ENCODE measurements at places on chromosomes 16 and 17.

DNA sequence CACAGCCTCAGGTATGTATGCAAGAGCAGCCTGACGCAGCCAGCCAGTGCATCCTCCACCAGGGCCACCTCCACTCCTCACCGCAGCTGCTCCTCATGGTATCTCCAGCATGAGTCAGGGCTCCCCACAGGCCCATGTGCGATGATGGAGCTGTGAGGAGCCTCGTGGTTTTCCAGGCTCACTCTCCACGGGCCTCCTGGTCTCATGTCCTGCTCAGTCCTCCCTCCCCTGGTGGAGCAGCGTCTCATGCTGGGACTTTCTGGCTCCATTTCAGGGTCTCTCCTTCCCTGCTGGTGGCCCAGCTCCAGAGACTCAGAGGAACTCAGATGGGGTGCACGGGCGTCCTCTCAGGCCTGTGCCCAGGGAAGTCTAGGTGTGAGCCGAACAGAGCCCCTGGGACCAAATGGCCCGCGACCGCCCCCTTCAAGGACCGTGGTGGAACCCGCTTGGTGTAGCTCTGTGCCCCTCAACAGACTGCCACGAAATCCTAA, 70.4 kb downstream of the METRNL start:
- DNase-seq = no peak

DNA sequence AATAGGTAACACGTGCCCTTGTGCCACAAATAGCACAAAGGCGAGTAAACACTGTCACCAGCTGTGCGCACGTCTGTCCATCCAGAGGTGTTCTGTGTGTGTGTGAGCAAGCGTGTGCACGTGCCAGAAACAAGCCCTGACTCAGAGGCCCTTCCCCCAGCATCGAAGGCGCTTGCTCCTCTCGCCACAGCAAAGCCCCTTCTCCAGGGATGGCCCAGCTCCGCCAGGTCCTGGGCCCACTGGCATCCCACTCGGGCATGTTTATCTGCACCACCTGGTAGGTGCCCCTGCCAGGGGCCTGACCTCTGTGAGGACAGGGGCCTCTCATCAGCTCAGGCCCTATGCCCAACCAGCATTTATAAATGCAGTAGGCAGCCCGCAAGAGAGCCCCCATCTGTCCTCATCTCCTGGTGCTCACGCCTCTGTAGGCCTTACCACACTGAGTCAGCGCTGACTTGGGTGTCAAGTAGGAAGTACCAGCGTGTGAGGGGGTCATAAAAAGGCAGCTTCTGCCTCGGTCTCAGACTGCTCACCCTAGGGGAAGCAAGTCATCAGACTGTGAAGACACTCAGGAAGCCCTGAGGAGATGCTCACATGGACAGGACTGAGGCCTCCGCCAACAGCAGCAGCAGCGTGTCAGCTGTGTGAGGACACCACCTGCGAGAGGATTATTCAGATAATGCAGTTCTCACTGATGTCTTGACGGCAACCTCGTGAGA, 10.8 kb downstream of the TMEM235 start:
- no peak for DNase-seq

DNA sequence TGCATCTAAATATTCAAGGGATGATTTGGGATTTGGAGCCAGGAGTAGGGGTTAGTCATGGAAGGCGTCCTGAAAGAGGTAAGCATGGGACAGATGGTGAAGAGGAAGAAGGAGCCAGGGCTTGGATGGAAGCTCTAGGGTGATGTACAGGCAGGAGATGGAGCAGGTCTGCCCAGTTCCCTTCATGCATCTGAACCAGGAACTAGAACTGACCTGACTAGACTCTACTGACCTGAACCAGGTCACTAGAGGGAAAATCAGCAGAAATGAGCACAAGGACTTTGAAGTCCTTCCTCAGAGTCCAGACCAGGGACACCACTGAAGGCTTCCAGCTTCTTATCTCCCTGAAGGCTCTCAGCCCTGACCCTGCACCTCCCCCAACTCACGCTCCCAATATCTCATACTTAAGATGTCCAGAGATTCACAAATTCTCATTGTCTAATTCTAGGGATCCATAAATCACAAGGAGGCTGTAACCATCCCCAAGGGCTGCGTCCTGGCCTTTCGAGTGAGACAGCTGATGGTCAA, 8.3 kb downstream of the GSDMA start:
- DNase-seq = no peak

DNA sequence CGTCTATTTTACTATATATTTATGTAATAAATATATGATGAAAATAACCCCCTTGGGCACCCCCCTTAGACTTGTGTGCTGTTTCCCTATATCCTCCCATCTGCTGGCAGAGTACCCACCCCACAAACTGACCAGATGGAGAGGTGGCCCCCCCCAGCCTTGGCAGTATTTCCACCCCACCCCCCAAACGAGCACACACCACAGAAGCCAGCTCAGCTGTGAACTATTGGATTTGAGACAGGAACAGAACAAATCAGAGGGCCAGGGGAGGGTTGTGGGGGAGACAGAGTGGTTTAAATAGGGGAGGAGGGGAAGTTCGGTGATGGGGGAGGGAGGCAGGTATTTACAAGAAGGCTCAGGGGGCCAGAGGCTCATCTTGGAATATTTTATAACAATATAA, 7.8 kb downstream of the NR1D1 start:
- no peak for DNase-seq

DNA sequence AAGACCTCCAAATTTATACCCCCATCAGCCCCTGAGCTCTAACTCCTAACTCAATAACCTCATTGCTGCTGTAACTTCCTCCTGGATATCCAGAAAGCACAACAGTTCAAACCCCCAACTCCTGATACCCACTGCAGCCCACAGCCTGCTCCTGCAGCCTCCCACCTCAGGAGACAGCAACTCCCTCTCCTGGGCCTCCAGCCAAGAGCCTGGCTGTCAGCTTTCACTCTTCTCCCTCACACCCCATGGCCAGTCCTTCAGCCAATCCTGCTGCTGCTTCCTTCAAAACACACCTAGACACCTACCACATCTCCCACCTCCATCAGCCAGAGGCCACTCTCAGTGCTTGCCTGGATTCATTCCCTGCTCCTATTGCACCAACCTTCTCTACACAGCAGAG, 5.4 kb downstream of the GINS2 start:
- no peak for DNase-seq

Data from activated T-helper 1 cell treated with Interleukin-2 at 50 U/mL for 16 hours (primary cell).